ENCODE measurements at places on chromosomes 2 and 18. TPM values are rescaled to one million over a fixed set of nuclear protein-coding genes. Genes with fewer than 3 reads are reported as not detected.

DNA sequence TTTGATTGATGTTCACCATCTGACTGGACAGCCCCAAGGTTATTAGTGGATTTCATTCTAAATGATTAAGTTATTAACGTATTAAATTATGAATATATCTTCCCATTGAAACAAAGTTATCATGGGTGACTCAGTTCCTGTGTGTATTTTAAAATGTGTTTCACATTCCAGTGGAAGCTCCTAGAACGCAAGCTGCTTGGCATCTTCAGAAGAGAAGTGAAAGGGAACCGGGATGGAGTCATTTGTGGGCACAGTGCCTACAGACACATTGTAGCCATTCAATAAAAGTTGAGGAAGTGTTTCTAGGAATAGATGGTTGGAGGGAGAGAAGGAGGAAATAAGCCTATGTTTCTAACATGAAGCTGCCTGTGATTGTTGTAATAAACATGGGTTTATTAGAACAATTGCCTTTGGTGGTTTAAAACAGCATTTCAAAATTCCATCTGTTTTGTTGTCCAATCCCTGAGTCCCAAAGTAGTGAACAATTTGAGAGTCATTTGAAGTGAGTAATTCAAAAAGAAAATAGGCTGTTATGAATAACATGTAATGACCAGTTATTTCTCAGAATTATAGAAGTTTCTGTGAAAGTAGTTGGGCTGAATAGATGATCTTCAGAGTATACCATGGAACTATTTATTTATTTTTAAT lies 143.5 kb downstream of the PKP4 start:
- DNase-seq = peak; percentile 79

The EVA1A gene
- 0.44 TPM for total RNA-seq

DNA sequence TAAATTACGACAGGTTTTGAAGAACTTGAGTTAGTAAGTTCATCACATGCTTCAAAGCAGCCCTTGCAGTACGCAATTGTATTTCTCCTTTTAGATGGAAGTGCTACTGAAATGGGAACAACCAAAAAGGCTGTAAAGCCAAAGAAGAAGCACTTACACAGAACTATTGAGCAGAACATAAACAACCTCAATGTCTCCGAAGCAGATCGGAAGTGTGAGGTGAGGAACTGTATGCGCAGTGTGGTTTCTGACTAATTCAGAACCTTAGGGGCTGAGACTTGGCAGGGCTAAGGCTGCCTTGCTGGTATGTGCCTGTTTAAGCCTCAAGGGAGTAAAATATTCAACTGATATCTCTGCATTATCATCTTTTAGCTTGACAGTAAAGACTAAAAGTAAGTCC lies 8.4 kb downstream of the NCAPH start:
- DNase-seq = no peak

GRCh38 chr2:24658531-24659202 lies 134.5 kb downstream of the PTRHD1 start:
- DNase-seq = peak; percentile 25

DNA sequence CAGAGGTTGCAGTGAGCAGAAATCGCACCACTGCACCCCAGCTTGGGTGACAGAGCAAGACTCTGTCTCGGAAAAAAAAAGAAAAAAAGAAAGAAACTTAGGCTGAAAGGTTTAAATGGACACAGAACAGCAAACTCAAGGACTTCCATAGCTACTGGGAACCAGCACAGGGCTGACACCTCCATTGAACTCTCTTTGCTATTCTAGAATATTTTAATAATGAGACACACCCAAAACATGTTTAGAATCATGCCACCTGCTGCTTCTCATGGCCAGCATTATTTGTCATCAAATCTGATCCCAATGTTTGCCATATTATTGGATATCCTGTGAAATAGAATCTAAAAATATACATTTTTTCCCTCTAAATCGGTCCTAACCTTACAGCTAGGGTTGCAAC lies 42.7 kb upstream of the LTBP1 start:
- DNase-seq = no peak

GRCh38 chr18:52401236-52401635 lies 61.2 kb downstream of the DCC start:
- DNase-seq = no peak

The LYPD6 gene
- 0.27 TPM for total RNA-seq

The RABL2A gene
- total RNA-seq = 7.7 TPM

DNA sequence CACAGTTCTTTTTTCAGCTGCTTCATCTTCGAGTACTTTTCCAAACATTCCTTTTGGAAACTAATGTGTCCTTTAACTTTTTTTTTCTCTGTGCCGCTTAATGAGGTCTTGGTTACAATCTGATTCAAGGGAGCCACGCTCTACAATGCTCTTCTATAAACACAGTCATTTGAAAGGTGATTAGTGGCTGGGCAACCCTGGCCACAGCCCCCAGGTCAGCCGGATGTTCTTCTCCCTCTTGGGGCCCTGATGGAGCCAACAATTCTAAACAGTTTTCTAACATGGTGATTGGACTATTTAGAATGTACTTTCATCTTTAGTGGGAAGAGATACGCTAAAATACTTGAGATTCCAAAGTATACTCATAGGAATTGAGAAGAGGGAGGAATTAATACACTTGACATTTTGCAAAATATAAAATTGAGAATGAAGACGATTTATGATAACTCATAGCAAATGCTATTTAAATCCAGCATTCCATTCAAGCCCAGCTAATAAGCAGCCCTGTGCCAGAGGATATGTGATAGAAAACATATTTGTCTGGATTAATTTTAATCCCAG lies 83.7 kb upstream of the MBOAT2 start:
- no peak for DNase-seq

The MBOAT2 gene
- 8.8 TPM for total RNA-seq

- no peak for DNase-seq
Observed at GRCh38 chr2:202494300-202495229, 118.4 kb downstream of the BMPR2 start.

- DNase-seq = no peak
Observed at GRCh38 chr2:64543008-64543697, 19.0 kb downstream of the AFTPH start.

DNA sequence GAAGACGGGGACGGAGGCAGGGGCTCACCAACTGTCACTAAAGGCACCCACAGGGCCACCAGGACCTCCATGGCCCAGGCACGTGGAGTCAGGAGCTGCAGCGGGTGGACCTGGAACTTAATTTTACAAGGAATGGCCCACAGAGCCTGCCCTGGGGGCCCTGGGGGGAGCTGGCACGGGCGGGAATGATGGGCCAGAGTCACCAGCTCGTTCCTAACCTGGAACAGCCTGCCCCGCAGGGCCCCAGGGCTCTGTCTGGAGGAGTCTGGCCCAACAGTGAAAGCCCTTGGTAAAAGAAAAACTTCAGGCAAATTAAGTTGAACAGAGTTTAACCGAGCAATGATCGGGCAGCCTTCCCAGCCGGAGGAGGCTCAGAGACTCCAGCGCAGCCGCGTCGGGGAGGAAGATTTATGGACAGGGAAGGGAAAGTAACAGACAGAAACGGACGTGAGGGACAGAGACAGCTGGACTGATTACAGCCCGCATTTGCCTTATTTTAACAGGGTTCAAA lies 118.4 kb upstream of the TMEM18 start:
- DNase-seq = no peak
